HepG2 (cell line): ENCODE measurements at places on chromosomes 4 and X. TPM values are rescaled to one million over a fixed set of nuclear protein-coding genes. Genes with fewer than 3 reads are reported as not detected.

GRCh38 chr4:157315968-157316367, 95.4 kb downstream of the GRIA2 start:
- H3K27me3 ChIP-seq = no peaks in the 10 kb centered on the region
- H3K27ac ChIP-seq = no peak overlapping the region

DNA sequence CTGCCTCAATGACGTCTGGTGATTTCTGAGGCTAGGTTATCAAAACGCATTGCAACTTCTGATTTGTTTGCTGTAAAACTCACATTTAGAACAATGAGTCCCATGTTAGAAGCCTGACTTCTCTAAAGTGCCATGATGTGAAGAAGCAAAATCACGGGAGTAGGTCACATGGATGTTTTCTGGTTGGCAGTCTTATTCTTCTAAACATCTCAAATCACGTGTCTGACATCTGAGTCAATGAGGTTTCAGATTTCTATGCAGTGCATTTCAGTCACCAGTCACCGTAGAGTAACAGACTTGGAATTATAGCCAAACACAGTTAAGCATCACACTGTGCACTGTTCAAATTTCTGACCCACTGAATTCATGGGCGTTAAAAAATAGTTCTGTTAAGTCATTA, 482.1 kb downstream of the TMA16 start:
- no peaks in the 10 kb centered on the region for H3K27me3 ChIP-seq
- no peak overlapping the region for H3K4me3 ChIP-seq
- no peak for DNase-seq
- H3K4me1 ChIP-seq = no peaks in the 10 kb centered on the region

DNA sequence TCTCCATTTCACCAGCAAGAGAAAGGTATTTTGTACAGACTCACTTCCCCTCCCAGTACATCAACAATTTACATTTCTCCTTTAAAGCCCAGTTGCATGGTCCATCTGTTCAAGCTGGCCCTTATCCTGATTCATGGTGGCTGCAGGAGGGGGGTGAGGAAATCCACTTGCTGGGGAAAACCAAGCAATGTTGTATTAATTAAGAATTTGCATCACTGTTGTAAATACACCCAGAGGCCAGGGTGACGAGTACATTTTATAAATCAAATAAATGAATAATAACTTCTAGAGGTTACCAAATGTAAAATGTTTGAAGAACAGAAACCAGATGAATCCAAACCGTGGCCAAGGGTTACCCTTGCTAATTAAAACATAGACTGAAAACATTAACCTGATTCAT, 395.9 kb upstream of the INTU start:
- H3K4me3 ChIP-seq = no peak overlapping the region
- no peak overlapping the region for H3K27ac ChIP-seq
- no peaks in the 10 kb centered on the region for H3K36me3 ChIP-seq
- H3K27me3 ChIP-seq = no peaks in the 10 kb centered on the region

GRCh38 chrX:31993637-31994036, 921.8 kb upstream of the FTHL17 start:
- H3K27ac ChIP-seq = no peak overlapping the region
- H3K27me3 ChIP-seq = no peaks in the 10 kb centered on the region
- H3K36me3 ChIP-seq = no peaks in the 10 kb centered on the region
- H3K4me3 ChIP-seq = no peak overlapping the region
- DNase-seq = peak; percentile 40
- peaks cover 17% of the 10 kb centered on the region for H3K4me1 ChIP-seq

DNA sequence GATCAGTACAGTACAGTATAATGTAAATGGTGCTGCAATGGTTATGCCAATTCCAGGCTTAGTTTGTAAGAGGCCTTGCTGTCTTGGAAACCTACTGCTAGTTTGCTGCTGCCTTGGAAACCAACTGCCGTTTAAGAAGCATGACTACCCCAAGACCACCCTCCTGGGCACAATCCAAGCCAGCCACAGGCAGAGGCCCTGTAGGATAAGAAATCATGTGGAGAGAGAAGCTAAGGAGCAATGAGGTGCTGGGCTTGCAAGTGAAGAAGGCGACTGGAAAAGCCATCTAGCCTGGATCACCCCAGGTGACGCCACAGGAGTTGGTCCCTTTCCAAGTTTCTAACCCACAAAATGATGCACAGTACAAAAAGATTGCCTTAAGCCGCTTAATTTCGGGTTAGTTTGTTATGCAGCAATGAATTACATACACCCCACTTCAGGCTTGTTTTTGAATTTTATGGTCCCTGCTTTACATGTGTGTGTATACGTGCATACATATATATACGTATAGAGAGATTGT, 16.9 kb downstream of the ZFP42 start:
- H3K36me3 ChIP-seq = no peaks in the 10 kb centered on the region
- no peak overlapping the region for H3K4me3 ChIP-seq
- peaks cover 10% of the 10 kb centered on the region; the same call in 1 of the 3 replicates for H3K27me3 ChIP-seq
- no peaks in the 10 kb centered on the region for H3K4me1 ChIP-seq
- no peak overlapping the region for H3K27ac ChIP-seq

Gene MAGEB10
- total RNA-seq = not detected in 2 replicates

DNA sequence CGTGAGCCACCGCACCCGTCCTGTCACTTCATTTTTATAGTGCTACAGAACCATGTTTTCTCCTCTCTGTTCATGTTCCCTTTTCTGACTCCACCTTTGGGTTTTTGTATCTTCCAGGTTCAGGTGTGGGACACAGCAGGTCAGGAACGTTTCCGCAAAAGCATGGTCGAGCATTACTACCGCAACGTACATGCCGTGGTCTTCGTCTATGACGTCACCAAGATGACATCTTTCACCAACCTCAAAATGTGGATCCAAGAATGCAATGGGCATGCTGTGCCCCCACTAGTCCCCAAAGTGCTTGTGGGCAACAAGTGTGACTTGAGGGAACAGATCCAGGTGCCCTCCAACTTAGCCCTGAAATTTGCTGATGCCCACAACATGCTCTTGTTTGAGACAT, 12.4 kb downstream of the RAB33A start:
- no peak for DNase-seq
- no peak overlapping the region for H3K4me3 ChIP-seq

Gene F11
- 27.6 and 58.0 TPM in 2 replicates for total RNA-seq

Gene CENPVL3
- not detected in 2 replicates for total RNA-seq

- H3K4me1 ChIP-seq = no peaks in the 10 kb centered on the region
- no peaks in the 10 kb centered on the region for H3K27me3 ChIP-seq
- no peak overlapping the region for H3K4me3 ChIP-seq
- peak; percentile 41 for DNase-seq
Measured at GRCh38 chr4:44629280-44629866, 22.1 kb downstream of the YIPF7 start.

Gene C4orf36
- total RNA-seq = not detected in 2 replicates

DNA sequence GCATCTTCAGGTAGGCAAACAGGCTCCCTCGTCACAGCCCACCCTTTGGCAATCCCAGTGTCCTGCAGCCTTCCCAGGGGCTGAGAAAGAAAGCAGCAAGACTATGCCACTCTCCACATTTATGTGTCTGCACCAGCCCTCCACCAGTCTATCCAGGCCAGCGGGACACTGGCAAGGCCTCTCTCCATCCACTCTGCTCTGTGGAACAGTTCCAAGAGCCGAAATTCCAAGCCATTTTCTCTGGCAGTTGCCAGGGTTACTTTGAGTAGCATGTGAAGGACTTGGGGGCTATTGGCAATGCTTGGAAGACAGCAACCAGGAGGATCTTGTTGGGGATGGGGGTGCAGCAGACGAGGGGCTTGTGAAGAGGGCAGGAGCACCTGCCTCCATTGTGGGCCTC, 52.1 kb downstream of the TSC22D3 start:
- H3K4me1 ChIP-seq = peaks cover 24% of the 10 kb centered on the region
- no peaks in the 10 kb centered on the region for H3K36me3 ChIP-seq
- no peak overlapping the region for H3K27ac ChIP-seq
- H3K4me3 ChIP-seq = no peak overlapping the region

DNA sequence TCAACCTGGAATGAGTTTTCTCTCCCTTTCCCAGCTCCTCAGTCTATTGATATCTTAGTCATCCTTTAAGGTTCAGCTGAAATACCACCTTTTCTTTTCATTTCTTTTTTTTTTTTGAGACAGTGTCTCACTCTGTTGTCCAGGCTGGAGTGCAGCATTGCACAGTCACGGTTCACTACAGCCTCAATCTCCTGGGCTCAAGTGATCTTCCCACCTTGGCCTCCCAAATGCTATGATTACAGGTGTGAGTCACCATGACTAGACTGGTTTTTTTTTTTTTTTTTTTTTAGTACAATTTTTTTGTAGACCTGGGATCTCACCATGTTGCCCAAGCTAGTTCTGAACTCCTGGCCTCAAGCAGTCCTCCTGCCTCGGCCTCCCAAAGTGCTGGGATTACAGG, 28.9 kb downstream of the AFF1 start:
- H3K27ac ChIP-seq = no peak overlapping the region
- H3K36me3 ChIP-seq = 0 out of 3 replicates have a peak, but pooled peaks cover 3% of the 10 kb centered on the region
- no peaks in the 10 kb centered on the region for H3K27me3 ChIP-seq
- H3K4me3 ChIP-seq = no peak overlapping the region

DNA sequence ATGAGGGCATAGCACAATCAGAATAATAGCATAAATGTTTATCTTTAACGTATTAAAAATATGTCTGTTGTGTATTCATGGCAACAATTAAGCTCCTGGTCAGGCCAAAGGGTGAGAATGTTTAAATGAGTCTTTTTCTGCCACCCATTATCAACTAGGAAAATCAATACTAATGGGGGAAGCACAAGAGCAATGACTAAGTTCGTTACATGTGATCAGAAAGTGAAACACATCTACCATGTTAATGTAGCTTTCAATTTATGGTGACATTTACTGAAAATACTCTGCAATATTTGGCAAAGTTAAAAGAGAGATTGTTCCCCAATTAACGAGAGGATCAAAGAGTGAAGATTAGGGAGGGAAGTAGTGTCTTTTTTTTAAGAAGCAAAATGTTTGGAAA, 143.7 kb downstream of the NAA11 start:
- H3K4me3 ChIP-seq = no peak overlapping the region
- H3K36me3 ChIP-seq = no peaks in the 10 kb centered on the region

GRCh38 chr4:2337131-2337723, 75.3 kb upstream of the MXD4 start:
- no peak overlapping the region for H3K4me3 ChIP-seq
- peaks cover 12% of the 10 kb centered on the region for H3K27me3 ChIP-seq
- H3K36me3 ChIP-seq = no peaks in the 10 kb centered on the region

Gene KLHL15
- 5.5 and 6.9 TPM in 2 replicates for total RNA-seq

DNA sequence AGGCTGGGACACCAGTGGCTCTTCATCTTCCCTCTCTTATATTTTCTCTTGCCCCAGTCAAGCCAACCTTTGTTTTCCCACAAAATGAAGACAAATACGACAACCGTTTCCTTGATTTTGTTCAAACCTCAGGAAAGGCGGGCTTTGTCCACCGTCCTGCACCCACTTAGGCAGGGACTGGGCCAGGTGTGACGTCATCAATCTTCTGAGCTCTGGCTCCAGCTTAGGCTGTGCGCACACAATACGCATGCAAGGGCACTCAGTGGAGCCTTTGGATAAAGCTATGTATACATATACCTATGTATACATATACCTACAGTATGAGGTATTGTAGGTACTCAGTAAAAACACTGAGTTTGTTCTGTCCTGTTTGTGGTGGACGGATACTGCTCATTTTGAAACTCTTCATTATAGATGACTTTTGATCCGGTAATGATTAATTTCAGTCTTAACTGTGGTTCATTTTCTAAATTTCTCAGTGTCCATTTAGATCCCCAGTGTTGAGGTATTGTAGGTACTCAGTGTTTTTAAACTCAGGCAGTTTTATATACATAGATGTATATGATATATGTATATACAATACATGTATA, 194.9 kb downstream of the MGST2 start:
- H3K4me1 ChIP-seq = peaks cover 54% of the 10 kb centered on the region
- no peak for DNase-seq
- H3K27ac ChIP-seq = no peak overlapping the region
- H3K4me3 ChIP-seq = no peak overlapping the region
- 0 out of 3 replicates have a peak, but pooled peaks cover under 1% of the 10 kb centered on the region for H3K27me3 ChIP-seq
- no peaks in the 10 kb centered on the region for H3K36me3 ChIP-seq
